Fibroblast of upper back skin (primary cell): ENCODE measurements at places on chromosomes 4 and X.
A peak's percentile ranks its signal among the peaks of the same experiment; 100 is the strongest.

DNA sequence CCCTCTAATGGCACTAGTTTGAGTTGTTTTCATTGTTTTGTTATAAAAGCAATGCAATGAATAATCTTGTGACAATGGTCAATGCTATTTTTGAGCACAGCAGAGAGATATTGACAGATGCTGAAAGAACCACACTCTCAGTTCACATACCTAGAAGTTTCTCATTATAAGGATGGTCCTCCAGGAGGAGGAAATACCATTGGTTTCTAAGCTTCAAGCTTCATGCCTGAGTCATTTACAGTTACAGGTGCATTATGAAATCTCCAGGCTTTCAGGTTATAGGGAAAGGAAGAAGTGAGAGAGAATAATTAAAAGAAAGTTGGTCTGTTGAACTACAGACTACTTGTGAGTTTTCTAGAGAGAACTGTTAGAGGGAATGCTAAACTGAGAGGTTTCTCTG, 75.3 kb downstream of the PWWP3B start:
- no peak for DNase-seq

GRCh38 chr4:48651914-48652313, 128.2 kb downstream of the FRYL start:
- peak; percentile 74 for DNase-seq

DNA sequence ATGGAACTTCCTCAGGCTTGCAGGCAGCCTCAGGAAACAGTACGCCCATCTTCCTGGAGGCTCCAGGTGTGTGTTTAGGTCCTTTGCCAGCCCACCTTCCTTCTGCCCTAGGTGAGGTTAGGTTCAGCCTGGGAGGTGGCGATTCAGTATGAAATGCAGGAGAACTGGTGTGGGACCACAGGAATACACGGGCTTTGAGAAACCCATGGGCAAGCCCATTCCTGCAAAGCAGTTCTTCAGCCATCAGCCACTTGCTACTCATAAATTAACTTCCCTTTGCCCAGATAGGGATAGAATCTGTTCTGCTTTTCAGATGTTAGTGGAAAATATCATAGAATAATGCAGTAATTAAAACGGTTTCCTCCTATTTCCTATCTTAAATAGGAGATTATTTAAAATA, 32.2 kb downstream of the TBC1D14 start:
- no peak for DNase-seq

DNA sequence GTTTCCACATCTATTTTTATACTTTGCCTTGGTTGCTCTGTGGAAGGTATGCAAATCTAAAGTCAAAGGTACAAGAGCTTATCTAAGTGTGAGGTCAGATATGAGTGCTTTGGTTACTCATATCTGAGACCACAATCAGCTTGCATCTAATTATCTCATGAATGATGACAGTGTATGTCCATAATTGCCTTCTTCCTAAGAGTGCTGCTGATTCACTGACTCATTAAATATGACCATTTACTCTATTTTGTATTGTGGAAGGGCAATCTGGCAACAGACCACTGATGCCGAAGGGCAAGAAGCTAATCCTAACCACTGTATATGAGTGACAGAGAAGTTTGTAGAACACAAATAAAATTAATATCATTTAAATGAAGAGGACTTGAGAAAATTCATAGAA, 1190.2 kb upstream of the AGA start:
- DNase-seq = no peak

DNA sequence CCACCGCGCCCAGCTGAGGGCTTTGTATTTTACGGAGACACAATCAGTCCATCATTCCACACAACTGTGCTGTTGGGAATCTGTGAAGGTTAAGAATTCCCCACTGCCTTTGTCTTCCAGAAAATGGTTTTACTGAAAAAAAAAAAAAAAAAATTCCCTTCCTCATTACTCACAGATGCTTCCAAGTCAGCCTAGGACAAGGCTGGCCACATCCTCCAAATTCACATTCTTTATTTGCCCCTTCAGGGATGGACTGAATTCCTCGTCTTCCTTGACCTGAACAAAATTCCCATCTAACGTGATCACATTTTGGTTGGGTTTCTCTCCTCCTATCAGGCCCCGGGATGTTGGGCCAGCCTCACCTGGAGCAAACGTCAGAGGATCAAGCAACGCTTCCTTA, 130.3 kb downstream of the DHRSX start:
- DNase-seq = peak; percentile 89

DNA sequence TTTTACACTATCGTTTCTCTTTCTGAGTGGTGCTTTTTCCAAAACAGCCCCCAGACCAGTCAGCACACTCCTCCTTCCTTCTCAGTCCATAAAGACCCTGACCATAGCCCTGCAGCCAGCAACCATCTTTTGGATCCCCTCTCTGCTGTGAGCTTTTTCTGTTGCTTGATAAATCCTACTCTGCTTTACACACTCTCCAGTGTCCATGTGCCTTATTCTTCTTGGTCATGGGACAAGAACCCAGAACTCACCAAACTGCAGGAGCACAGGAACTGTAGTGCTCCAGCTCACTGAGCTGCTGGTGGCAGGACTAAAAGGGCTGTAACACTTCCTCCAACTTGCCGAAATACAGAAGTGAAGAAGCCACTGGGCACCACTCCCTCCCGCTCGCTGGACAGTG, 32.5 kb downstream of the COX18 start:
- no peak for DNase-seq

DNA sequence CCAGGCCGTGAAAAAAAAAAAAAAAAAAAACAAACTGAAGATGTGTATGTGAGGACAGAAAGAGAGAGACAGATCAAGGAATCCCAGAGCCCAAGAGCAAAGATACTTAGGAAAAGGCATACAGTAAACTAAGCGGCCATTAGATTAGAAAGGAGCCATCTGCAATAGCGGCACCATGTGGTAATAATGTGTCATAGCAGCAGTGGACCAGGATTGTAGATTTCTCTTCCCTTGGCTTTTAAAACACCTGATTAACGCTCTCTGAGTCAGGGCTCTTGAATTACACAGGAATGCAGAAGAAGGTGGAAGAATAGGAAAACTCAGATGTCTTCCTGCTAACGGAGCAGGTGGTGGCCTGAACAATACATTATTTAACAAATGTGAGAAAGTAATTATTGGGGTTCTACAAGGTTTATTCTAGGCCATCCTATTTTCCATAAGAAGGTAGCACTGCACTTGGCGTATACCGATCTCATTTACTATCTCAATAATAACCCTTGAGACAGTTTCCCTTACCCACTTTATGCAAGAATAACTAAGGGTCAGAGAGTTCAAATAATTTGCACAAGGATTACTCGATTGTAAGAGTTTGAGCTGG, 182.7 kb downstream of the KCNIP4 start:
- DNase-seq = peak; percentile 41

- DNase-seq = peak; percentile 17
These were observed 111.1 kb downstream of the RTL3 start for GRCh38 chrX:78548012-78548411.

DNA sequence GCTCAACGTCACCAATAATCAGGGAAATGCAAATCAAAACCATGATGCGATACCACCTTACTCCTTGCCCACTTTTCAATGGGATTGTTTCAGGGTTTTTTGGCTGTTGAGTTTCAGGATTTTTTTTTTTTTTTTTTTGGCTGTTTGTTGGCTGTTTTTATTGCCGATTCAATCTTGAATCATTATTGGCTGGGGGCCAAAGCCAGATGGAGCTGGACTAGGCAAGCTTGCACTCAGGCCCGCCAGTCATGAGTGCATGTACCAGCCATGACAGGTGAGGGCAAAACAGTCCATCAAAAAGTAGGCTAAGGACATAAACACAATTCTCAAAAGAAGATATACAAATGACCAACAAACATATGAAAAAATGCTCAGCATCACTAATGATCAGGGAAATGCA, 13.3 kb downstream of the YIPF7 start:
- no peak for DNase-seq

- DNase-seq = no peak
These were observed 64.2 kb upstream of the SPP1 start for GRCh38 chr4:87911252-87911774.

DNA sequence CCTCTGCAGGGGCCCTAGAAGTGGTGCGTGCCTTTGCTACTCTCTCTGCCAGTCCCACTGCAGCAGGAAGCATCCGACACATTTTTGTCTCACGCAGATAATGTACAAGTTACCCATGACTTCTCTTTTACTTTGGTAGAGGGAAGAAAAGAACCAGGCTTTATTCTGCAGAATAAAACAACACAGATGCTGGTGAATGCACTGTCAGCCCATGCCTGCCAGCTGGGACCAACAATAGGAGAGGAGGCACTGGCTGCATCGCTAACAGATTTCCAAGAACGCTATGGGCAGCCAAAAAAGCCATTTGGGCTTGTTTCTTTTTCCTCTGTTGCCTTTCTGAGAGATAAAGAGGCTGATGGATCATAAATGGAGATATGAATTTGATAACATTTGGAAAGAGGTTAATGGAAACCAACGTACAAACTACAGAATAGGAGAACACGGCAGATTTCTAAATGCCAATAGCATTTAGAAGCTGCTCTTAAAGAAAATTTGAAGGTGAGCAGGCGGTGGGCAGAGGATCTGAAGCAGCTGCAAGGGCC, 47.5 kb upstream of the IGFBP7 start:
- DNase-seq = no peak

DNA sequence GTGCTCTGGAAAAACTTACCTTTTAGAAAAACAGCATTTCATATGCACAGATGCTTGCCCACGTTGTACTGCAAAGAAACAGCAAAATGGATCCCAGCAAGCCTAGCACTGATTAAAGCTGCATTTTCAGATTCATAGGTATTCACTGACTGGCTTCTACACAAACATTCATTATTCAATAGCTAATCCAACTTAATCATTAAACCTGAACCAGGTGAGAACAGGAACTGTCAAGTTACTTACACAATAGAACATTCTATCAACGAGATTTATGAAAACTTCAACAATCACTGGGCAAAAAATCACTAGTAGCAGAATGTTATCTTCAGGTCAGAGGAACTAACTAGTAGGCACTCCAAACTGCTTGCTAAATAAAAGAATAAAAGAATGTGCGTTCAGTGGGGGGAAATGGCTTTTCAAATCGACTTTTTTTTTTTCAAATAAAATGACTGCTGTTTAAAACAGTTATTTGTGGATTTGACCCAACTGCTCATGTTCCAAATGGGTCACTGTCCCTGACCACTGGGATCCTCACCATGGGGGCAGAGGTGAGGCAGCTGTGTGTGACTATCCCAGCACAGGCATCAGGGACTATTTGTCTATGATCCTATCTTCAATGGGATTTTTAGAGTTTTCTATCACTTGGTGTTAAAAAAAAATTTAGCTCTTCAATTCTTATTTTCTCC, 42.3 kb downstream of the STX18 start:
- DNase-seq = no peak

GRCh38 chr4:7910952-7911578, 28.6 kb downstream of the AFAP1 start:
- DNase-seq = peak; percentile 98

DNA sequence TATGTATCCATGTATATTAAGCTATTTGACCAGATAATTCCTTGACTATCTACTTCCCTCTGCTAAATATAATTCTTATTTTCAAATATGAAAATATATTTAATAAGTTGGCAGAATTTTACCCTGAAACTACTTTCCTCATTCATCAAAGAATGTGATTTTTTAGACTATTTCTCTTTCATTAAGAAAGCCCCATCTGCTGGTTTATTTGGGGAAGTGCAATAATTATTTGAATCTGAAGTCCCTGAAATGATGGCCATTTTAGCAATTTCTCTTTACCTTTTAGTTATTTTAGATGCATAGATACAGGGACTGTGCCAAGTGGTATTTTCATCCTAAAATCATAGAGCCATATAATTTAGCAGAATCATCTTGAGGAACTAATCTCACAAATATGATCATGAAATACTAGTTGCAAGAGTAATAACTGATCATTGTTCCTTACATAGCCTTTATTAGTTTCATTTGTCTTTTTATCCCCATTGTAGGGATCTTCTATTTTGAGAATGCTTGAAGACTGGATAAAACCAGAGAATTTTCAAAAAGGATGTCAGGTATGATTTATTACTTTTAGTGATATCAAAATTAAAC, 39.0 kb downstream of the ENPEP start:
- peak; percentile 47 for DNase-seq

GRCh38 chr4:113405874-113406722, 355.4 kb downstream of the CAMK2D start:
- no peak for DNase-seq

DNA sequence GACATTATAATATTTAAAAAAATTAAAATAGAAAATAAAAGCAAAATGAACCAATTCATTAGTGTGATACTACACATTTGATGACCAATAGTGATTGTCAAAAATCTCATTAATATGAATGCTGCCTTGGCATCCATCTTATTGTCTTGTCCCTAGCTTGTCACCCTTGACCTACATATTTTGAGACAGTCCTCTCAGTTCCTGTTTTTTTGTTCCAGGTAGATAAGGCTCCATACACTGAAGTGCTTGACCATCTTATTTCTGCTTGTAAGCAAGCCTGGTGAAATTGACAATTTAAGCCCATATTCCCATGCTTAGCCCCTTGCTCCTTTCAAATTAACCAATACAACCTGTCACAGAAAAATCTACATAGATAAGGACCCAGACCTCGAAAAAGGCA, 534.0 kb upstream of the FMR1 start:
- DNase-seq = no peak

DNA sequence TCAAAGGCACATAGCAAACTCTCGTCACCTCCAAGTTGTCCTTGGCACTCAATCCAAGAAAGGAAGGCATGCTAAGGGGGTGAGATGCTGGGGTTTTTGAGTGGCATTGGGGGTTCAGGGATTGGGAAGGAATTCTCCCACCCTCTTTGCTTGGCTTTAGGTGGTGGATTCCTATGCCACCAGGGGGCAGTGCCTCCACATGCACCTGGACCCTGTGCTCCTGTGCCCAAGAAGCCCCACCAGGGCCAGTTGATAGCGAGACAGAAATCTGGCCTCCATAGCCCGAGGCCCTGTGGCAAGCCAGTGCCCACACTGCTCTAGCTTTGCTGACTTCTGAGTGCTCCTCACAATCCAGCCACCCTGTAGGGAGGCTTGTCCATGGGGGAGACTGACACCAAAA, 2.0 kb upstream of the FATE1 start:
- DNase-seq = no peak

DNA sequence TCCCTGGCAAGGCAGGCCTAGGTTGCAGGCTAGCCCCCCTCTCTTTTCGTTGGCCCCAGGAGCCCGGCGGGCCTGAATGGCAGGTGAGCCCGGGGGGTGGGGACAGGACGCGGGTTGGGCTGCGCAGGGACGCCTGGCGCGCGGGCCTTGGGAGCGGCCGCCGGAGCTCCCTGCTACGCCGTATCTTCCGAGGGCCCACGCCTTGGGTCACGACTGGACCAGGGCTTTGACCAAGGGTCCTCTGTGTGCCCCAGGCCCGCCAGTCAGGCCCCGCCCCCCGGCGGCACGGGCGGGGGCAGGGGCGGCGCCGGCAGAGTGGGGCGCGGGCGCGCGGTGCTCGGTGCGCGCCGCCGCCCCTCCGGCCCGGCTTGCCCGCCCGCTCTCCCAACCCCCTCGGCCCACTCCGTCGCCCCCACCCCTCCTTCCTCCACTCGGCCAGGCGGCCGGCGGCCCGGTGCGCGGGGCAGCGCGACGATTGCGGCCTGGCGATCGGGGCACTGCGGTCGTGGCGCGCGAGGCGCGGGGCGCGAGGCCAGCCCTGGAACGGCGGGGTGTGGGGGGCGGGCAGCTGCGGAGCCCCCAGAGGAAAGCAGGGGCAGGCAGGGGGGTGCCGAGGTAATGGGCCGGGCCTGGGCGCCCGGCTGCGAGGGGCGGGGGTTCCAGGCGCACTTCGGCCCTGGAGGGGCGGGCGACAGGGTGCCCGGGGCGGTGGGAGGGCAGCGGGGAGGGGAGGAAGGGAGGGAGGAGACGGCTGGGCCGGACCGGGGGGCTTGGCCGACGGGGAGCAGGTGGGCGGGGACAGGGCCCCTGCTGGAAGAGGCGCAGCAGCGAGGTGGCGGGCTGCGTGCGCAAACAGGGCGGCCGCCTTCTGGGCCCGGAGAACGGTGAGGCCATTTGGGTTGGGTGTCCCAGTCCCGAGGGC, at the start of gene PRRG3:
PRRG3 (plus strand) TSS at position 798 of the 922 bp plus-strand sequence. CDS start 3,357 bp downstream, outside the sequence.
- no peak for DNase-seq
